ENCODE measurements at places on chromosomes 3 and 15.

GRCh38 chr3:56754741-56755417 lies 46.9 kb downstream of the ARHGEF3 start:
- DNase-seq = peak; percentile 9

- no peak for DNase-seq
Observed at GRCh38 chr15:42264795-42265194, 8.2 kb upstream of the GANC start.

GRCh38 chr3:36011791-36012190 lies 368.5 kb upstream of the STAC start:
- DNase-seq = no peak

GRCh38 chr3:66492672-66493071 lies 8.2 kb downstream of the LRIG1 start:
- DNase-seq = no peak

Measured in stimulated activated CD4-positive, alpha-beta T cell treated with anti-CD3 and anti-CD28 coated beads, Interleukin-4, amount 100 ng/mL, for 24 hours (primary cell).